ENCODE measurements at places on chromosomes 1 and 21.
A peak's percentile ranks its signal among the peaks of the same experiment; 100 is the strongest.

- no peak for DNase-seq
Measured at GRCh38 chr1:75135573-75136194, 1.5 kb downstream of the LHX8 start.

GRCh38 chr1:44786138-44786840, 1.7 kb downstream of the BEST4 start:
- peak; percentile 57 for DNase-seq

GRCh38 chr21:45588871-45589491, 46.7 kb upstream of the SLC19A1 start:
- DNase-seq = no peak

DNA sequence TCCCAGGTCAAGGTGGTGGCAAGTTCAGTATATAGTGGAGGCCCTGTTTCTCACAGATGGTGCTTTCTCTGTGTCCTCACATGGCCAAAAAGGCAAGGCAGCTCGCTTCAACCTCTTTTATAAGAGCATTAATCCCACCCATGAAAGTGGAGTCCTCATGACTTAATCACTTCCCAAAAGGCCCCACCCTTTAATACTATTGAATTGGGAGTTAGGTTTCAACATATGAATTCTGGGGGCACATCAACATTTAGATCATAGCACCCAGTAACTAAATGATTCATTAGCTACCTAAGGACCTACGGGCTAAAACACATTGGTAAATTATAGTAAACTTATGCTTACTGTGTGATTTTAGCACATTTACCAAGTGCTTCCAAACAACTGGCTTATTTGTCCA, 317.9 kb downstream of the LTN1 start:
- no peak for DNase-seq

DNA sequence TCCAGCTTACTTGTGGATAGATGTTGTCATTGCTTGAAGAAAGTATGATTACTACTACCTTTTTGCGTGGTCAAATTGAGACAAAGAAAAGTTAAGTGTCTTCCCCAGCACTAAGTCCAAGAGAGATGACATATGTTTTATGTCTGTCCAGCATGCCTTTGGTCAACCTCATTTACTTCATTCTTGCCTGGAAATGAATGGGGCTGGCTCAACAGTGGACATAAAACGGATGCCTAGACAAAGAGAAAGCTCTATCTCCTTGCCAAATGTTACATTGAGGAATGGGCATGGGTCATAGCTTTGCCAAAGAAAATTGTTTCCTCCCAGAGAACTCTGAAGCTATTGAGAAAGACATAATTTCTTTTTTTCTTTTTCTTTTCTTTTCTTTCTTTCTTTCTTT, 82.4 kb upstream of the PLPPR4 start:
- DNase-seq = no peak

GRCh38 chr1:3899754-3900149, 320 bp downstream of the C1orf174 start:
- no peak for DNase-seq

- DNase-seq = no peak
Measured at GRCh38 chr1:185017966-185018365, 27.4 kb upstream of the RNF2 start.

DNA sequence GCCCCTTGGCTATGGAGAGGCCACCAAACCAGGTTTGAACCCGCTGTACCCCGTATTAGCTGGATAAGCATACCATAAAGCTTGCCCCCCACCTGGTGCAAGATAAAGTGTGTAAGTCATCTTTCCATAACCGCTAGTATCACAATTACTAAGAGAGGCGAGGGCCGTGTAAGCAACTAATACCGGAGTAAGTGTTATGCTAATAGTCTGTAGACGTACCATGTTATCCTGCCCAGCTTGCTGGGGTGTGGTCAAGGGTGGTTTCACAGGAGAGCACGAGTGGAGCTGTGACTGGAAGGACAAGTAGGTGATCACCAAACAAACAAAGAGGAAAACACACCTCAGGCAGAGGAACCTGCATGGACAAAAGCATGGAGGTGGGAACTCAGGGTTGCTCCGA, 3.6 kb upstream of the TNFRSF1B start:
- DNase-seq = no peak

- no peak for DNase-seq
Measured at GRCh38 chr1:180167021-180167701, 12.5 kb downstream of the QSOX1 start.

DNA sequence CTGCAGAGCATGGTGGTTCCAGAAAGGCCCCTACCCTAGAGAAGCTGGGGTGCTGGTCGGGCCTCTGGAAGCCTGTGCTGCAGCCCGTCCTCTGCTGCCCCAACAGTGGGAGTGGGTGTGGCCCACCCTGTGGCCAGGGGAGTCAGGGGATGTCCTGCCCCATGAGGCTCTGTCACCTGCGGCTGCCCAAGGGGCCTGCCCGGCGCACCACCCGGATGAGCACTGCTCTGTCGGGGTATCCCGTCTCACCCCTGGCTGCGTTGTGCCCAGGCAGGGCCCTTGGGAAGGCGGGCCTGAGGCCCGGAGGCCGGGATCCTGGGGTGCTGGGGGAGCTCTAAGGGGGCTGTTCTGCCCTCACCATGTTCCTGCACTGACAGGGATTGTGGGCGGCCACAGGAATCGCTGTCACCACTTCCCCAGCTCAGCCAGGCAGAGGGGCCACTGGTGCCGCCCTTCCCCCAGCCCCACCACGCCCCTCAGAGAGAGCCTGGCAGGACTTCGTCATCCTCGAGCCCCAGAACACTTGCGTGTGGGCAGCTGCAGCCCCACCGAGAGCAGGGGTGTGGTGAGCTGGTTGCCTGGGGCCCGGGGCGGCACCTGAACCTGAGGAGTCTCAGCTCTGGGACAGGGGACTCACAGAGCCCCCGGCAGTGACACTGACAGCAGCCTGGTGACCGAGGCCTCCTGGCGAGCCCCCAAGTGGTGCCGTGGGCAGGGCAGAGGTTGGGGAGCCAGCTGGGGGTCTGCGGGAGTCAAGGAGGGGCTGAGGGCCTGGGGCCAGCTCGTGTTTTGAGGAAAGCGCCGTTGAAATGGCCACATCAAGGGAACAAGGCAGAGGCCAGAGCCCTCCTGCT, 20.2 kb downstream of the PANK4 start:
- DNase-seq = no peak

DNA sequence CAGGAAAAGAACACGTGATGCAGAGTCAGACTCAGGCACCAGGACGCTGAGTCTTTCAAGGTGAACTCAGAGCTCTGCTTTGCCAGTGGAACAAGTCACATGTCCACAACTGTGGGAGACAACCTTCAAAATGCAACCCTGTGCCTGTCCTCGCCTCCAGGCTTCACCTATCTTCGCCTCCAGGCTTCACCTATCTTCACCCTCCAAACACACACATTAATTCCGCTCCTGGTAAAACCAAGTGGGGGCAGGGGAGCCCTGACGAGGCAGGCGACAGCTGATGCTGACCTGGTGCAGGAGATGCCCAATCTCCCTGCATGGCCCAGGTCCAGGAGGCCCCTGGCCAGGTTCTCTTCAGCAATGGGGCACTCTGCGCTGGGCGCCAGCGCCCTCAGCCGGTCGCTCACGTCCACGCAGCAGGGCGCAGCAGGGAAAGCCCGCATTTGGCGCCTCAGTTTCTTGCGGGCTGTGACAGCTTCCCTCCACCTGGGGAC, 28.0 kb upstream of the LSS start:
- no peak for DNase-seq

DNA sequence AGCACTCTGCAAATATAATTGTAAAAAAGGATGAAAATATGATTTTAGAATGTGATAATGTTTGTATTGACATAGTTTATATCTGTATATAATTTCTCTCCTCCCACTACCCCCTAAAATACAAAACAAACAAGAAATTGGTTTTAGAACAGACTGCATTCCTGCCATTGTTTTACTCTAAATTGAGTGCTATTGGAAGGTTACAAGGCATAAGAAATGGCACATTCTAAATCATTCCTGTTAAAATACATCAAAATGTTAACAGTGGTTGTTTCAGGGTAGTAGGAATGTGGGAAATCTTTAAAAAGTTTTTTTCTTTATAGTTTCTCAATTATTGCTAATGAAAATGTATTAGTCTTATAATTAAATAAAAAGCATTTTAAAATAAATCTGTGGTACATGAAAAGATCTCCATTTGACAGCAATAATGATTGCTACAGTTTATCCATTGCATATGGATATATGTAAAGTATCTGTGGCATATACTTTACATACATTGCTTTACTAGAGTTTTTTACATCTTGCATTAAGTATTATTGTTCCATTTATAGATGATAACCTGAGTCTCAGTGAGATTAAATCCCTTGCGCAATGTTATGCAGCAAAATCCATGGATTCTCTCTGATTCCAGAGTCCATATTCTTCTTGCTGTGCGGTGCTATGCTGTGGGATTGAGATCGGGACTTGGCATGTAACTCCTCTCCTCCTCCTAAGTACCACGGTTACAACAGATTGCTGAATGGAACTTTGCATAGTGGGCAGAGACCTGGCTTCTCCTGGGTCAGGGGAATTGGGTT, 319.8 kb downstream of the LMO4 start:
- DNase-seq = no peak

- no peak for DNase-seq
Measured at GRCh38 chr21:38714999-38715398, 90.7 kb upstream of the ETS2 start.

GRCh38 chr1:240128366-240128765, 36.7 kb downstream of the FMN2 start:
- DNase-seq = no peak

- no peak for DNase-seq
Measured at GRCh38 chr1:31651089-31651420, 6.4 kb upstream of the PEF1 start.

DNA sequence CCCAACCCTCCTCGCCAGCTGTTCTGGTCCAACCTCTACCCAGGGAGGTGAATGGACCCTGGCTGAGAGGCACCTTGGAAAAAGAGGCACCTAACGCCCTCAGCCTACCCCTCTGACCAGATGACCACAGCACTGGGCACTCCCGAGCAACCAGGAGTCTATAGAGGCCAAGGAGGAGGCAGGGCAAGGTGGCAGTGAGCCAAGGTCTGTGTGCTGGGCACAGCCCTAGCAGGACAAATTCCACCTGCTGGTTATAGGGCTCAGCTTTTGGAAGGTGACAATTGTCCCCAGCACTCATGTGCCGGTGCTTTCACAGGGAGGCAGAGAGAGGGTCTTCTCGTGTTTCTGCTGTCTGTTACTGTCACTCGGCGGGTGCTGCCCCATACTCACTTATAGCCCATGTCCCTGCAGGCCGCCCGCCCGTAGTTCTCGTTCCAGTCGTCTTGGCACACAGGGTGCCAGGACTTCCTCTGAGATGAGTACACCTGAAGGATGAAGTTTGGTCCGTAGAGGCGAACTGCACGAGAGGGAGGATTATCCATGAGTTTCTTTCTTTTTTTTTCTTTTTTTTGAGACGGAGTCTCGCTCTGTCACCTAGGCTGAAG, 27.8 kb downstream of the TMPRSS2 start:
- no peak for DNase-seq

GRCh38 chr21:45965084-45965809, 16.3 kb upstream of the COL6A1 start:
- DNase-seq = no peak

GRCh38 chr1:235942979-235943575, 76.4 kb upstream of the LYST start:
- DNase-seq = no peak

GRCh38 chr1:165542647-165543046, 1.2 kb upstream of the LRRC52 start:
- no peak for DNase-seq

GRCh38 chr1:221164951-221165838, 286.0 kb downstream of the HLX start:
- DNase-seq = no peak

DNA sequence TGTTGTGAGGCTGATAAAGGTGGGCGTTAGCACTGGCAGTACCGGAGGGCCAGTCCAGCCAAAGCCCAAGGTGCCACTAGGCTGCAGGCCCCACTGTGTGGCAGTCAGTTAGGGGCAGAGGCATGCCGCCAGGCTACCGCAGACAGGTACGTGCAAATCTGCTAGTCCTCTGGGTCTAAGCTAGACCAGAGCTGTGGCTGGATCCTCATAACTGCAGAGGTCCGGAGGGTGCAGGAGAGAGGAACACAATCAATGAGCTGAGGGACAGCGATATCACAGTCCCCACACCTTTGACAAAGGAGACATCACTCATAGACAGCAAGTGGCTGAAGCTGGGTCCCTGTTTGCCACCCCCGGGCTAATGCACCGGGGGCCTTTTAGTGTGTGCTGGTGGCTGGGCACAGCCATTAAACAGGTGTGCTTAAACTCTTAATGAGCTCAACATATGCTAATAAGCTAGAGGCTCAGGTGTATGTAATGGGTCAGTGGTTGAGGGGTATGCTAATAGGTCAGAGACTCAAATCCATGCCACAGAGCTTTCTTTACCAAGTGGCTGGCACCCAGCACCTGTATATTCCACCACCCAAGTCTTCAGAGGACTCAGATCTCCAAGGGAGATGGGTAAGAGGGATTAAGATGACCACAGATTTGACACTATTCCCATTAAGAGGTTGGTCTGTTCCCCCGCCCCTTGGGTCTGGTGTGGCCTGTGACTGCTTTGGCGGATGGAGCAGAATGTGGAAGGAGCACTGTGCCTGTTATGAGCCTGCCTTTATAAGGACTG, 82.0 kb downstream of the GLIS1 start:
- no peak for DNase-seq

GRCh38 chr1:213340593-213340992, 289.6 kb downstream of the RPS6KC1 start:
- DNase-seq = no peak

DNA sequence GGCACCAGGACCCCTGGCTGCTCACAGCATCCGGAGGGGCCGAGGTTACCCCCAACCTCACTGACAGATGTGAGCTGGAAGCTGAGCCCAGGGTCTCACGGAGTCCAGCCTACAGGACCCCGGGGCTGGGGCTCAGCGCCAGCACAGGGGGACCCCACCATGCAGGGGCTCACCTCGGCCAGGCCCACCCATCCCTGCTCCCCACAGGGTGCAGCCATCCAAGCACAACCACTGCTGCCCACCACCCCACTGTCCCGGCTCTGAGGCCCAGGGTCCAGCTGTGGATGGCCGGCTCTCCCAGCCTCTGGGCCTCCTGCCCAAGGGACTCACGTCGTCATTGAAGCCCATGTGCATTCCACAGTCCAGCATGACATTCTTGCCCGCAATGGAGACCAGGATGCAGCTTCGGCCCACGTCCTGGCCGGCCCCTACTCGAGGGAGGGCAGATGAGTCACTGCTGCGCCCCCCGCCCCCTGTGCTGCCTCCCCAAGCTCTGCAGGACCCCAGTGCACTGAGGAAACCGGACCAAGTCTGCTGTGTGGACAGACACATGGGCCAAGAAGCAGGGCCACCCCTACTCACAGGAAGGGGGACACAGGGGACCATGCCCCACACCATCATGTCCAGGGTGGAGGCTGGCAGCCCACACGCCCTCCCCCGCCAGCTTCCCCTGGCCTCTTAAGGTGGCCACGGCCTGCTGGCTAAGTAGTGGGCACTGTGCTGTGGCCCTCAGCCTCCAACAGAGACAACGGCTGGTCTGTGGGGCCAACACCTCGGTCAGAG, 3.6 kb downstream of the INTS11 start:
- DNase-seq = no peak
